ENCODE measurements at places on chromosomes 3 and 15.
A peak's percentile ranks its signal among the peaks of the same experiment; 100 is the strongest.

- no peak for DNase-seq
Measured at GRCh38 chr3:177322881-177323280, 125.6 kb upstream of the TBL1XR1 start.

DNA sequence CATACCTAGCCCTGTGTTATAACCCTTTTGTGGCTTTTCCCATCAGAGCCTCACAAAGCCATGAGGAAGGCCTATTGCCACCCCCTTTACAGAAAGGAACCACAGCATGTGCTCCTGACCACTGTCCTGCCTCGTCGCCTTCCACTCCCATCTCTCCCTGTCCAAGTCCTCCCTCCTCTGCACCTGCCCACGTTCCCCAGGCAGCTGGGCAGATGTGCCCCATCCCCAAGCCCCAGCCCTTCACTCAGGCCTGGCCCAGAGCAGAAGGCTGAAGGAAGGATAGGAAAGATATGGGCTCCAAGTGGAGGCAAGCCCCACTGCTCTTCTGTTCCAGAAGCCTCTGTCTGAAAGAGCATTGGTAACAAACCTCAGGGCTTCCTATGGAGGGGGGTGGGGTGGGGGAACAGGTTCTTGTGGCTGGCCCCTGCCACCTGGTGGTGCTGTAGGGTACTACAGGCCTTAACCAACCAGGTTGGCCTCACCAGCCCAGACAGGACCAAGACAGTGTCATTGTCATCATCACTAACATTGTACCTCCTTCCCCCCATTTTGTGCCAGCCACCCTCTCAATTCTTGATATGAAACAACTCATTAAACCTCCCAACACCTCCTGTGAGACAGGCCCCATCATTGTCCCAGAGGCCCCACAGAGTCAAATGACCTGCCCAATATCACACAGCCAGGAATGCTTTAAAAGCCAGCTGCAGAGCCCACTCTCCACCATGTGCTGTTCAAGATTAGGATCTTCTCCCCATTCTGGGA lies 10.0 kb downstream of the POC1A start:
- DNase-seq: peak; percentile 11

DNA sequence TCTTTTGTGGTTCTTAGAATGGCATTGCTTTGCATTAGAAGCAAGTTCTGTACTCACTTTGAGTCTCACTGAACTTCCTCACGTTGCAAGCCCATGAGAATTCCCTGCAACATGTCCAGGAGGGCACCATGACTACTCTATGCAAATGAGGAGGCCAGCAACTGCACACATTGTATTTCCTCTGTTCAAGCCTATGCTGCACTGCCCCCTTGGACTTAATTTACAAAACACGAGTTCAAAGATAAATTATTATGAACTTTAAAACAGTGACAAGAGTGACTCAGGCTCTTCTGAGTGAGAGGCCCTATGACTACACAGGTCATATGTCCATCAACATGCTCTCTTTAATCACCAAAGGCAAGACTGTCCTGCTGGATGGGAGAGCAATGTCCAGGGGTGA lies 484.2 kb upstream of the ATP11B start:
- no peak for DNase-seq

DNA sequence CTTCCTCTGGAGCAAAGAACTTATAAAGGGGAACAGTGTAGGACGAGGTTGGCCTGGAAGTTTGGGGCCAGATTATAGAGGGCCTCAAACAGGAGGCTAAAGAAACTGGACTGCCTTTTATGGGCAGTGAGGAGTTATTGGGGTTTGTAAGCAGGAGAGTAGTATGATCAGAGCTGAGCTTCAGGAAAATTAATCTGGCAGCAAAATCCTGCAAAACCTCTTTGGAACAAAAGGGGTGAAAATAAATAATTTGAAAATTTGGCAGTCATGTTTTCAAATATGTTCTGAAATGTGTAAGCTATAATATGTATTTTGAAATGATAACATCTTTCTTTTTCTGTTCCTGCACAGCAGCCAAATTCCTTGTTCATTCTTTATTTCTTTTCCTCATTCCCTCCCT lies 164.9 kb downstream of the THSD4 start:
- DNase-seq: no peak

- DNase-seq: no peak
Measured at GRCh38 chr15:27627623-27628022, 471.5 kb downstream of the OCA2 start.

DNA sequence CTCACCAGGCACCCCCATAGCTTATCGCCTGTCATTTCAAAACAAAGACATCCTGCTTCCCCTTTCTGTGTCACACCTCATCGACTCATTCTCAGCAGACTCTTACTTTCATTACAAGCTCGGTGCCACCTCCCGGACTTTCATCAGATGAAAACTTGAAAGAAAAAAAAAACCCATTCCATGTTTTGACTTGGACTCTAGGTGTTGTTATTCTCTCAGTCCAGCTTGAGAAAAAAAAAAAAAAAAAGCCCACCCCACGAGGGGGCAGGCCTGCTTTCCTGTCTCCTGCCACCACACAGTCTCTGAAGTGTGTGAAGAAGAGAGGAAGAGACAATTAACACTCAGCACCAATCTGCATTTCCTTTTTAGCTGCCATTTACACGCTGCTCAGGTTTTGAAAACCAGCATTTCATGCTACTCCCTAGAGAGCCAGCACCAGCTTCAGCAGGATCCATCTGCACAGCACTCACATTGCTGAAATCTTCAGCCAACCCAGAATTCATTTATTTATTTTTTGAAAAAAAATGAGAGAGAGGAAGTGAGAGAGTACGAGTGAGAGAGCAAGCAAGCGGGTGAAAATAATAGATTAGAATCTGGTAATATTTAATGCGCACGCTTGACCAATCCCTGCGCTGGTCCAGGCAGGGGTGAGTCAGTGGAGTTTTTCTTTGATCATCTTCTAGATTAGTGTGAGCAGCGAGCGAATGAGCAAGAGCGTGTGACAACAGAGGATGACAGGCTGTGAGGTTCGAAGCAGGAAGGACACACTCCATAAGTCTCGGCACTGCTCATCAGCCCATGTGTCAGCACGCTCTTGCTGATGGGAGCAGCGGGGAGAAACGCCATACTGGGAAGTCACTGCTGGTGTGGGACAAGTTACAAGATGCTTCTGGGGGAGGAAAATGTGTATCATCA lies 23.5 kb downstream of the ZNF80 start:
- DNase-seq: peak; percentile 59

GRCh38 chr3:58184982-58185360 lies 25.8 kb downstream of the DNASE1L3 start:
- no peak for DNase-seq

DNA sequence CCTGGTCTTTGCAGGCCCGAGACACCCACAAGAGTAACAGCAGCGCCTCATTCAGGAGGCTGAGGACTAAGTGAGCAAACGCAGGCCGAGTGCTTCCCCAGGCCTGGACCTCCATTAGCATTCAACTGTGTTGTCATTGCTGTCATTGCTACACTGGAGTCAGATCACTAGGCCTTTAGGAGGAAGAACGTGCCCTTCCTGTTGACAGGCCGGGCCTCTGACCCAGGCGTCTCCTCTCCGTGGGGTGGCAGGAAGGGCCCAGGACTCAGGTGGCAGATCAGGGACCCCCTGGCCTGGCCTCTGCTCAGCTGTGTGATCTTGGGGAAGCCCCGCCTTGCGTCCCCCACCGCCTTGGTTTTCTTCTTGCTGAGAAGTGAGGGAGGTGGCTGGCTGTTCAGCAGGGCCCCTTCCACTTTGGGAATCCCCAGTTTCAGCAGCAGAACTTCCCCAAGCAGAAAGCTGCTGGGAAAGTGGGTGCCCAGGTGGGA lies 19.1 kb downstream of the ZDHHC19 start:
- no peak for DNase-seq

DNA sequence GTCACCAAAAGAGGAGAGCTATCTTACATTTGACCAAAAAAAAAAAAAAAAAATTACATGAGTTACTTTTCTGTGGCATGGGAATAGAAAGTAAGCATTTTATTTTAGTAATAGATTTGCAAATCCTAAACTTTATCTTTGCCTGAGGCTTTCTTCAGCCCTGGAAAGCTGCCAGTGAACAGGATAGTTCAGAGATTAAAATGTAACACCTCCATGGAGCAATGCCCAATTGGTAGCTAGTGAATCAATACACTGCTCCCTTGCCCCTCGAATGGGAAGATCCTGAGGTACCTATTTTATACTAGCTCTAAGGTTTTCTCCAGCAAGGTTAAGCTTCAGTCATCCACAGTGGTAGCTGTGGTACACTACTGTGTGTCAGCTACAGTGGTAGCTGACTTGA lies 867.1 kb downstream of the NAALADL2 start:
- DNase-seq: no peak

- DNase-seq: no peak
Measured at GRCh38 chr3:146626403-146627122, 21.4 kb upstream of the PLSCR5 start.

DNA sequence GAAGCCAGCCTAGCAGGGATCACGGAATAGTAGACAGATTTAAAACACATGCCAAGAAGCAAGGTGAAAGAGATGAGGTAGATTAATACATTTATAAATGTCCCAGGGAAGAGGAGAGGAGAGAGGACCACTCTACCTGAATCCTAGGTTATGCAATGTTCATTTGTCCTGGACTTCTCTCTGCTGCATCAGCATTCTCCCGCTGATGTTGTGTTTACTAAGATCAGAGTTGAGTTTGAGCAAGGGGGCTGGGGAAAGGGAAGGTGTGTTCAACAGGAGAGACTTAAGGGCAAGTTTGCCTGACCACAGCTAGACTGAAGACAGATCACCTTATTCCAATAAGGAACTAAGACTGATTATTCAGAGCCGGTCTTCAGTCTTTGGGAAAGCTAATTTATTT lies 1.1 kb upstream of the KPNA1 start:
- no peak for DNase-seq

DNA sequence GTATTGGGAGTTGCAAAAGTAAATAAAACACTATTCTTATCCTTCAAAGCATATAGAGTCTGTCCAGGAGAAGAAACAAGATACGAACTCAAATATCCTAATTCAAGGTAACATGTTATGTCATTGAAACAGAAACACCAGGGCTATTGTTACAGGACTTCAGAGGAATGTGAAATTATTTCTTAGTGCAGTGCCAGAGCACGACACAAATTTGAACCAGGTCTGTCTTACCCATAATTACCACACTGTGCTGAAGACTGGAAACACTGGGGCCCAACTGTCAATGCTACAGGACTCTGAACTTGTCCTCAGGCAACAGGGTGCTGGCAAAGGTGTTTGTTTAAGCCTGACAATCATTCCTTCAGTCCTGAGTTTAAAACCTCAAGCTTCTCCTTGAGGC lies 633.6 kb upstream of the UBE2E2 start:
- DNase-seq: no peak

DNA sequence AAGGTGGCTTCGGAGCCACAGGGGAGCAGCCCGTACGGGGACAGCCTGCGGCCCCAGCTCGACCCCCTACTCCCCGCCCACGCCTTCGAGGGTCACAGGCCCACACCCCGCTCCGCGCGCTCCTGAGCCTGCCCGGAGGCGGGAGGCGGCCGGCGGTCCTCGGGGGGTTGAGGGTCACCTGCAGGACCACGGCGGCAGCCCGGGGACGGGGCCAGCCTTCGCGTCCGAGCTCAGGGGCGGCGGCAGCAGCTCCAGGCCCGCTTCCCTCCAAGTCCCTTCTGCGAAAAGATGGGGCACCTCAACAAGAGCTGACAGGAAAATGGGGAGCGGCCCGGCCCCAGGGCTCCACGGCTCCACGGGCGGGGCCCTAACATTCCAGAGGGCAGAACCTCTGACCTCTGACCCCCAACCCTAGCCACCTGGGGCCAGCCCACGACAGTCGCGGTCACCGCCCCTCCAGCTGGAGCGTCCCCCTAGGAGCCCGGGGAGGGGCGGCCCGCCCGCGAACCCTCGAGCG lies 428 bp downstream of the LYSMD4 start:
- no peak for DNase-seq

DNA sequence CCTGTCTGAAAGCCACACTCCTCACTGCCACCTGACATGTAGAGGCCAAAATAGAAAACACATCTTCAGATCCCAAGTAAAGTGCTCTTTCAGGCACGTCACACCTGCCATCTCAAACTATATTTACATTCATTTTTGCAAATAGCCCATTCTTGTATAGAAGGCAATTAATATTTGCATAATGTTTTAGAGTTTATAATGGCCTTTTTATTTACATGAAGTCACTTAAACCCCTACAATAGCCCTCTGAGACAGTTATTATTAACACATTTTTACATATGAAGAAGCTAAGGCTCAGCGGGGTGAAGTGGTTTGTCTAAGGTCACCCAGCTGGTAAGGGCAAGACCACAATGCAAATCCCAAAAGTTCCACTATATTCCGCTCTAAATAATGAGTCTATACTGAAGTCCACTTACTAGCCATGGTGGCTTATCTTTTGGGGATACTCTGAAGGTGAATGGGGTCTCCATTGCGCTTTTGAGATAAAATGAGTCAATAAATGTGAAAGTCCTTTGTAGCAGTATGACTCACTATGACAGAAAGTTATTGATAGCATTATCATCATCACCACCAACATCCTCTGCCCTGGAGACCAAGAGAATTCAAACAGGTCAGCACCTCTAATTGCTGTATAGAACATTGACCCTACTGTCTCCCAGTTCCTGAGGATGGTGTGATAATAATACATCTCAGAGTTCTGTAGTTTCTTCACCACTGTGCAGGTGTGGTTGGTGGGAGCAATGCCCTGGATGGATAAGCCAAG lies 155.9 kb upstream of the BCL6 start:
- DNase-seq: no peak

DNA sequence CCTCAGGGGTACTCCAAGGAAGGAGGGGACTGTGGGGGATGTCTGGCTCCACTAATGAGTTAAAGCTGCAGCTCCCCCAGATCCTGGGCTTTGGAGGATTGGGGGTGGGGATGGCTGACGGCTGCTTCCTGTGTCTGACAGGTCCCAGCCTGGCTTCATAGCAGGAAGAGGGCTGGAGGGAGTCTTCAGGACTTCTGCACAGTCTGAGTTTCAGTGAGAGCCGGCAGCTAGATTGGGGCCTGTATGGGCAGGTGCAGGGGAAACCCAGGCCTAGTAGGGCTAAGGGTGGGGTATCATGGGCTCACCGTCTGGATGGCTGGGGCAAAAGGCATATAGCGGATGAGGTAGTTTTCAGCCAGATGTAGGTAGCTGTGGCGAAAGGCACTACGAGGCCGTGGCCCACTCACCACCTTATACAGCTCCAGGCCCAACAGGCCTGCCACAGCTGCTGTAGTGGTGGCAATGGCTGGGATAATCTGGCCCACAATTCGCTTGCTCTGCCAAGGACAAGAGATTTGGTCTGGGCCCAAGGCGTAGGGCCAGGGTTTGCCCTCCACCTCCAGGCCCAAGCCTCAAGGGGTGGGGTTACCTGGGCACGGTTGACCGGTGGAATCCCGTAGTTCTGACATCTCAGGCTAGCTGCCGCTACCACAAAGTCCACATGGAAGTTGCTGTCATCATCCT lies 4.5 kb downstream of the INKA1 start:
- no peak for DNase-seq

DNA sequence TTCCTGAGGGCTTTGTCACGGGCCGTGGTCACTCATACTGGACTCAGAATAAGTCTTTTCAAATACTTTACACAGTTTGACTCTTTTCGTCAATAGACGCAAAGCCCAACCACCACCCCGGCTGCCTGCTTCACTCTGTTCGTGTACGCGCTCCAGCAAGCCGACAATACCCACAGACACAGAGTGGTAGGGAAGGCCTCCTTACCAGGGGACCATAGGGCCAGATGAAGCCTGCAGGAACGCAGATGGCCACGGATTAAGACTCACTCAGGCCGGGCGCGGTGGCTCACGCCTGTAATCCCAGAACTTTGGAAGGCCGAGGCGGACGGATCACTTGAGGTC lies 29.7 kb downstream of the EFCAB12 start:
- no peak for DNase-seq

- DNase-seq: no peak
Measured at GRCh38 chr15:94596707-94597106, 365.3 kb downstream of the MCTP2 start.

All from HS-5 (cell line).